ENCODE measurements at places on chromosomes 6 and 20. TPM values are rescaled to one million over a fixed set of nuclear protein-coding genes. Genes with fewer than 3 reads are reported as not detected.
A peak's percentile ranks its signal among the peaks of the same experiment; 100 is the strongest.

GRCh38 chr6:105019285-105019684 lies 62.4 kb downstream of the LIN28B start:
- DNase-seq: no peak
- no peak overlapping the region for H3K27ac ChIP-seq
- H3K4me3 ChIP-seq: no peak overlapping the region
- H3K4me1 ChIP-seq: peaks cover 37% of the 10 kb centered on the region
- H3K27me3 ChIP-seq: no peaks in the 10 kb centered on the region

DNA sequence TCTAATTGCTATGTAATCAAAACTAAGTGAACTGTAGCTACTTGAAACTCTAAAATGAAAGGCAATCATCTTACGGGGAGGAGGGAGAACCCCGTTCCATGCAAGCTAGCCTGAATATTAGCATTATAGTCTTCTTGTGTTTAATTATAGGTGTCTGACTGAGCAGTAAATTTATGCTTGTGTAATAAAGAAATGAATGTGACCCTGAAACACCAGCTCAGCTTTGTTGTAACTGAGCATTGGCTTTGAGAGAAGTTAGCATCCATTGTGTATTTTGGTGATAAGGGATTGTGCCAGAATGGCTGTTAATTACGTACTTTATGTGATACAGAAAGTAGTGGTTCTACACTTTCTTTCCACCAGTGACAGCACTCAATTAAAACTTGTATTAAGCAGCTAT lies 86.9 kb downstream of the QKI start:
- H3K4me1 ChIP-seq: no peaks in the 10 kb centered on the region
- H3K4me3 ChIP-seq: no peak overlapping the region
- no peak overlapping the region for H3K27ac ChIP-seq
- H3K27me3 ChIP-seq: no peaks in the 10 kb centered on the region

- H3K4me3 ChIP-seq: no peak overlapping the region
- H3K27ac ChIP-seq: no peak overlapping the region
- H3K27me3 ChIP-seq: no peaks in the 10 kb centered on the region
Measured at GRCh38 chr6:63530182-63530581, 42.1 kb upstream of the LOC128125822 start.

- no peak overlapping the region for H3K27ac ChIP-seq
- DNase-seq: no peak
- H3K27me3 ChIP-seq: no peaks in the 10 kb centered on the region
- H3K4me3 ChIP-seq: no peak overlapping the region
- no peaks in the 10 kb centered on the region for H3K4me1 ChIP-seq
- H3K36me3 ChIP-seq: no peaks in the 10 kb centered on the region
Measured at GRCh38 chr6:96939007-96939805, 14.7 kb downstream of the KLHL32 start.

GRCh38 chr20:19427480-19427879 lies 215.0 kb downstream of the SLC24A3 start:
- no peaks in the 10 kb centered on the region for H3K36me3 ChIP-seq
- peaks cover 16% of the 10 kb centered on the region for H3K4me1 ChIP-seq
- no peak overlapping the region for H3K4me3 ChIP-seq
- no peaks in the 10 kb centered on the region for H3K27me3 ChIP-seq
- peak; percentile 27 for DNase-seq

DNA sequence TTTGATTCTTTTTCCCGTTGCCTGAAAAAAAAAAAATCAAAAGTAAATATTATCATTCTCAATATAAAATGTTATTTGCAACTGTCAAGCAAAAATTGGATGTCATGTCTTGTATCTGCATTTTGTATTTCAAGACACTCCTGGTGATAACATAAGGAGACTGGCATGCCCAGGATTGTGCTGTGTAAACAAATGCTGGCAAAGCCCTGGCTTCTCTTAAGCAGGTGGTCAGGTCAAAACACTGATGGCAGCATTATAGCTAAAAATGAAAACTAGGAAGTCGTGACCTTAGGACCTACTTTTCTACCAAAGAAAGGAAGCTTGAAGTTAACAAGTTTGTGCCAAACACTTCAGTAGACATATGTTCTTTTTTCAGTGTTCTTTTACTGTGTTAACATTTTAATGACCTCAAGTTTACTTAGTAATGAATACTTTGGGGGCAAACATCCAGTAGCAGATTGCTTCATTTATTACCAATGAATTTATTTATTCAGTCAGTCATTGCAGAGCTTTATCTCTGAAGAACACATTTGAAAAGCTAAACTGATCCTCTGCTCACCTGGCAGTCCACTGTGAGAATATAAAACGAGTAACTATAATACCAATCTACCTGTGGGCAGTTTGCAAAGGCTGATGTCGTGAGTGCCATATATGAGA lies 243.1 kb upstream of the FLRT3 start:
- H3K36me3 ChIP-seq: no peaks in the 10 kb centered on the region
- H3K4me1 ChIP-seq: no peaks in the 10 kb centered on the region
- no peak overlapping the region for H3K27ac ChIP-seq
- H3K27me3 ChIP-seq: no peaks in the 10 kb centered on the region

DNA sequence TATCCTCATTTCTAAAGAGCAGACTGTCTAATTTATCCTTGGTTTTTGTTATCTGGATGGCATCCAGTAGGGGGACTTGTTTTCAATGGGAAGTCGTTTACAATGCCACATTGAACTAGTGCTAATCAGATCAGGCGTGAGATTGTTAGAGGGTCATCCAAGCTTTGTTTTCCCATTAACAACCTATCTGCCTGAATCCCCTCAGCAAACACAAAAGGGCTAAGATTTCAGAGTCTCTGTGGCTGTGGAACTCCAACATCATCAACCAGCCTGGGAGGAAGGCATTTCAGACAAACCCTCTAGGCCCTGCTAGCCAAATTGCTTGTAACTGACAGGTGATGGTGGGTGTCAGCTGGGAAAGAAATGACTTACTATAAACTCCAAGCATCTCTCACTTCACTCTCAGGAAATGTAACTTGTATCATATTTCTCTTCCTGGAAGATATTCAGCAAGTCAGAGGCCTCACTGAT lies 47.7 kb downstream of the COL19A1 start:
- no peak overlapping the region for H3K27ac ChIP-seq
- DNase-seq: peak; percentile 48

GRCh38 chr20:41538810-41539596 lies 79.2 kb downstream of the CHD6 start:
- no peak overlapping the region for H3K4me3 ChIP-seq
- H3K27me3 ChIP-seq: no peaks in the 10 kb centered on the region
- no peak for DNase-seq
- H3K4me1 ChIP-seq: no peaks in the 10 kb centered on the region
- no peaks in the 10 kb centered on the region for H3K36me3 ChIP-seq
- H3K27ac ChIP-seq: no peak overlapping the region

DNA sequence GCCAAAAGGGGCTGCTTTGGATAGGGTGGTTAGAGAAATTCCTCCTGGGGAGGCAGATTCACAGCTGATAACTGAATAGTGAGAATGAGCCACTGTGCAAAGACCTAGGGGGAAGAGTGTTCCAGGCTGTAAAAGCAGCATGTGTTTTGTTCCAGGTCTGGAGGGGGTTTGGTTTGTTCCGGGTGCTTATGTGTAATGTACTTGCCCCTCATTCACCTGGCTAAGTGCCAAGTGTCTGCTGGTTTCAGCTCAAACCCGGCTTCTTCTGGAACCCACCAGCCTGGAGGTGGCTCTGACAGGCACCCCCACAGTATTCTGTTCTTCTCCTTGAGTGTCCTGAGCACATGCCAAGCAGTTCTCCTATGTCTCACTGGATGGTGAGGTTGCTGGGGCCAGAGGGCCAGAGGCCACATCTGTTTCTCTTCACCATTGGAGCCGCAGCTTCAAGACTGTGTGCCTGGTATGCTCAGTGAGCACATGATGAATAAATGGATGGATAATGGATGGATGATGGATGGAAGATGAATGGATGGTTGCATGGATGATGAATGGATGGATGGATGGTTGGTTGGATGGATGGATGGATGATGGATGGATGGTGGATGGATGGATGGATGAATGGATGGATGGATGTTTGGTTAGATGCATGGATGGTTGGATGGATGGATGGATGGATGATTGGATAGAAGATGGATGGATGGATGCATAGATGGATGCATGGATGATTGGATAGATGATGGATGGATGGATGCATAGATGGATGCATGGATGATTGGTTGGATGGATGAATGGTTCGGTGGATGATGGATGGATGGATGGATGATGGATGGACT lies 227.6 kb downstream of the BMP7 start:
- H3K27me3 ChIP-seq: no peaks in the 10 kb centered on the region
- H3K36me3 ChIP-seq: no peaks in the 10 kb centered on the region
- no peak overlapping the region for H3K4me3 ChIP-seq
- DNase-seq: no peak

- no peak for DNase-seq
- no peak overlapping the region for H3K4me3 ChIP-seq
- no peaks in the 10 kb centered on the region for H3K4me1 ChIP-seq
- no peaks in the 10 kb centered on the region for H3K36me3 ChIP-seq
Measured at GRCh38 chr20:33902011-33902410, 90.9 kb downstream of the CHMP4B start.

GRCh38 chr6:115838216-115838615 lies 222.5 kb downstream of the FRK start:
- DNase-seq: no peak
- H3K27ac ChIP-seq: no peak overlapping the region
- H3K27me3 ChIP-seq: no peaks in the 10 kb centered on the region

GRCh38 chr6:147117580-147117979 lies 86.6 kb upstream of the STXBP5 start:
- no peak for DNase-seq
- no peaks in the 10 kb centered on the region for H3K27me3 ChIP-seq
- no peaks in the 10 kb centered on the region for H3K36me3 ChIP-seq
- no peak overlapping the region for H3K27ac ChIP-seq
- H3K4me1 ChIP-seq: peaks cover 8% of the 10 kb centered on the region
- no peak overlapping the region for H3K4me3 ChIP-seq

DNA sequence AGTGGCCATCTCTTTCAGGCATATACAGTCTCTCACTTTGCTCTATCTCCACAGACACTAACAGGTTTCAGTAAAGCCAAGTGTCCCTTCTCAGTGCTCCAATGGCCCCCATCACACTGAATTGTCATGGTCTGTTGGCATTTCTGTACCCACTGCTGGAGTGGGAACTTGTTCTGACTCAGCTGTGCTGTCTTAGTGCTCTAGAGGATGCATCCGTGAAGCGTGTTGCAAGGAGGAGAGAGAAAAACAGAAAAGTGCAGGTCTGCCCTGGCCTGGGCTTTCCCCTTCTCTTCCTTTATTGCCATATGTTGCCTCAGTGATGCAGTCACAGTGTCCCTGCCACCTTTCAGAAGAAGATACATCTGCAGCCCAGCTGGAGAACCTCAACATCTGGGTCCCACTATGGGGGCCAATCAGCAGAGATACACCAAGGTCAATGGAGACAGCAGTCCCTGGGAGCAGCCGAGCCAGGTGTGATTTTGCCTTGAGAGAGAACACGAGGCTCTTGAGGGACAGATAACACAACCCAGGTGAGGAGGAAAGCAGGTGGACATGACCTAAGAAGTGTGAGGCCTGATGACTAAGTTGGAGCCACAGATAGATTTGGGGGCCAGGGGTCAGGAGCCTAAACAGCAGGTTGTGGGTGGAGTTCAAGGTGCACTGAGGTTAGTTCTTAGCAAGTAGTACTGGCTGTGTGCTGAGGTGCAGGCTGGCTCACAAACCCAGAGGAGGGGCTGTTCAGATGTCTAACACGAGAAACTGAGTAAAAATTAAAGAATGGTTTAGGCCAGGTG lies 5.6 kb upstream of the PLCG1 start:
- DNase-seq: no peak
- H3K4me3 ChIP-seq: no peak overlapping the region
- H3K27ac ChIP-seq: no peak overlapping the region
- peaks cover 5% of the 10 kb centered on the region for H3K27me3 ChIP-seq
- no peaks in the 10 kb centered on the region for H3K36me3 ChIP-seq
- H3K4me1 ChIP-seq: peaks cover 11% of the 10 kb centered on the region

- no peak overlapping the region for H3K27ac ChIP-seq
- no peak for DNase-seq
- H3K27me3 ChIP-seq: no peaks in the 10 kb centered on the region
- H3K36me3 ChIP-seq: no peaks in the 10 kb centered on the region
- no peak overlapping the region for H3K4me3 ChIP-seq
Measured at GRCh38 chr6:135073217-135073616, 18.6 kb upstream of the HBS1L start.

DNA sequence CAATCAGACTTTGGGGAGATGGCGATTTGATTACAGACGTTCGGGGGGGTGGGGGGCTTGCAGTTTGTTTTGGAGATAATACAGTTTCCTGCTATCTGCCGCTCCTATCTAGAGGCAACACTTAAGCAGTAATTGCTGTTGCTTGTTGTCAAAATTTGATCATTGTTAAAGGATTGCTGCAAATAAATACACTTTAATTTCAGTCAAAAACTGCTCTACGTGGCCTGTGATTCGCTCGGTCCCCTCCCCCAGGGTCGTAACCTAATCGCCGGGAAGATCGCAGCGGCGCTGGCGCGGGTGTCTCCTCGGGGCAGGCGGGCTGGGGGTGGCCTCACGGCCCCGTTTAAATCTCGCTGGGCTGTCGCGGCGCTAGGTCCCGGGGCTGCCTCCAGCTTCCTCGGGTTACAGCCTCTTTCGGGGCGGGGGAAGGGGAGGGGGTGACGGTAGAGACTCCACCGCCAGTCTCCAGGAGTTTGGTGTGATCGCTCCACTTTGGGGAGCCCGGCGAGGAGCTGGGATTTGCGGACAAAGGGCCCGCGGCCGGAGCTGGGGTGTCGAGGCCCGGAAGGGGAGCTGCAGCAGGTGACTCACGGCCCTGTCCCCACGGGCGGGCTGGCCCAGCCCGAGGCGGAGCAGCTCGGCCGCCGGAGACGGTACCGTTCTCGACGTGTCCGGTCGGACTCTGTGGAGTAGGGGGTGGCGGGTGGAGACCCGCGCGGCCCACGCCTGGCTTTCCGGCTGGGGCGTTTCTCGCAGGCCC lies 4.2 kb downstream of the FOXC1 start:
- H3K27ac ChIP-seq: no peak overlapping the region
- peak overlapping the region; percentile 39 for H3K4me3 ChIP-seq
- H3K27me3 ChIP-seq: peaks cover 97% of the 10 kb centered on the region

PRKN gene
- polyA plus RNA-seq: 0.64 TPM

C4B gene
- 0.19 TPM for polyA plus RNA-seq

OR2J2 gene
- not detected for polyA plus RNA-seq

TSPO2 gene
- polyA plus RNA-seq: 0.31 TPM

PGC gene
- not detected for polyA plus RNA-seq

VGLL2 gene
- polyA plus RNA-seq: not detected

POM121L2 gene
- polyA plus RNA-seq: not detected

SLC35D3 gene
- polyA plus RNA-seq: 1.0 TPM

GPR63 gene
- 5.5 TPM for polyA plus RNA-seq

WRNIP1 gene
- polyA plus RNA-seq: 27.6 TPM

ROS1 gene
- polyA plus RNA-seq: not detected
